Activated T-helper 1 cell treated with anti-CD3 and anti-CD28 coated beads, Interleukin-2, amount 50 U/mL, for 16 hours (primary cell): ENCODE measurements at places on chromosomes 2 and 18.

- no peak for DNase-seq
These were observed 436.5 kb downstream of the RND3 start for GRCh38 chr2:150051004-150051403.

DNA sequence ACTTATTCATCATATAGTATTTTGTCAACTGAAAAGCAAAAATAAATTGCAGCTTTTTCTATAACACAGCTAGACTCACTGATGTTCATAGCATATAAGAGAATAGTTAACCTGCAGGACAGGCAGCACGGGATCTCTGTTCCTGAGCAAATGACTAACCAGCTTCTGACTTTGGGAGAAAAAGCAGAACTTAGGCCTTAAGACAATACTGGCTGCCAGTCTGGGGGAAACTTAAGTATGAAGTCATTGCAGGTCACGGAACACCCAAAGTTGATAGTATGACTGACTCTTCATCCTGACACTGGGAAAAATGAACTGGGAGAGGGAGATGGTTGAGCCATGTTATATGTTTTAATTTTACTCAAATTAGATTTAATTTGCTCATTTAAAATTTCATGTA lies 113.0 kb downstream of the DPP4 start:
- no peak for DNase-seq

DNA sequence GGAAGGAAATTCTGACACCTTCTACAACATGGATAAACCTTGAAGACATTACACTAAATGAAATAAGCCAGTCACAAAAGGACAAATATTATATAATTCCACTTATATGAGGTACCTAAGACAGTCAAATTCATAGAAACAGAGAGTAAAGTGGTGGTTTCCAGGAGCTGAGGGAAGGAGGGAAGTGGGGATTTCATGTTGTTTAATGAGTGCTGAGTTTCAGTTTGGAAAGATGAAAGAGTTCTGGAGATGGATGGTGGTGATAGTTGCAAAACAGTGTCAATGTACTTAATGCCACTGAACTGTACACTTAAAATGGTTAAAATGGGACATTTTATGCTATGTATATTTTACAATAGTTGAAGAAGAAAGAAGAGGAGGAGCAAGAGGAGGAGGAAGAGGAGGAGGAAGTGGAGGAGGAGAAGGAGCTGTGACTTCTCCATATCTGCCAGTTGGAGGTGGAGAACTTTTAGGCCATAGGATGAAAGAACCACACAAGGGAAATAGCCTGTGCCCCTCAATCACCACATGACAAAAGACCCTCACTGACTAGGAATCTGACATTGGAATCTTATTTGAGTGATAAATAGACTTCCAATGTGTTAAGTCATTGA lies 55.3 kb upstream of the LGALSL start:
- no peak for DNase-seq

GRCh38 chr2:151191001-151191400 lies 70.7 kb downstream of the RBM43 start:
- no peak for DNase-seq

DNA sequence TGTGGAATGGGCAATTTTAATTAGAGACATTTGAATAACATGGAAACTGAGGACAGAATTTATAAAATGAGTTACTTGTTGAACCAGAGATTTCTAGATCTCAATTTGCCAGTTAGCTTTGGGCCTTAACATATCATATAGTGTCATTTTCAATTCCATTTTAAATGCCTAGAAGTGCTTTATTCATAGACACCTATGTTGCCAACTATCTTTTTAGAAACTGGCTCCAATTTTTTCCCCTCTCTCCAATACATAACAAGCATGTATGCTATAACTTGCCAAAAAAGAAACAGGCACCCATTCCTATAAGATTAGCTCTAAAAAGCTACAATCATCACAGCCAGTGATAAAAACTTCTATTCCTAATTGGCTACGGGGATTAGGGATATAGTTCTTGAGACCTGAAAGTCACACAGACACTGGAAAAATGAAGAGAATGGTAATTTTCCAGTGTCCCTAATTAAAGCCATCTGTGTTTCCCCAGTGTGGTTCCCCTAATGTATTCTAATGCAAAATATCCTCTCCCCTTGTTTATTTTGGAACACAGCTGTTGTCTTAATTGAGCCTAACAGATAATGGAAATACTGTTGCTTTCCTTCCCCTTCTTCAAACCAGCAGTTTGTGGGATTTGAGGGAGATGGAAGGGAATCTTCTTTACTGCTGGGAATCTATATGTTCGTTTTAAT lies 205.5 kb upstream of the FSHR start:
- DNase-seq: no peak

DNA sequence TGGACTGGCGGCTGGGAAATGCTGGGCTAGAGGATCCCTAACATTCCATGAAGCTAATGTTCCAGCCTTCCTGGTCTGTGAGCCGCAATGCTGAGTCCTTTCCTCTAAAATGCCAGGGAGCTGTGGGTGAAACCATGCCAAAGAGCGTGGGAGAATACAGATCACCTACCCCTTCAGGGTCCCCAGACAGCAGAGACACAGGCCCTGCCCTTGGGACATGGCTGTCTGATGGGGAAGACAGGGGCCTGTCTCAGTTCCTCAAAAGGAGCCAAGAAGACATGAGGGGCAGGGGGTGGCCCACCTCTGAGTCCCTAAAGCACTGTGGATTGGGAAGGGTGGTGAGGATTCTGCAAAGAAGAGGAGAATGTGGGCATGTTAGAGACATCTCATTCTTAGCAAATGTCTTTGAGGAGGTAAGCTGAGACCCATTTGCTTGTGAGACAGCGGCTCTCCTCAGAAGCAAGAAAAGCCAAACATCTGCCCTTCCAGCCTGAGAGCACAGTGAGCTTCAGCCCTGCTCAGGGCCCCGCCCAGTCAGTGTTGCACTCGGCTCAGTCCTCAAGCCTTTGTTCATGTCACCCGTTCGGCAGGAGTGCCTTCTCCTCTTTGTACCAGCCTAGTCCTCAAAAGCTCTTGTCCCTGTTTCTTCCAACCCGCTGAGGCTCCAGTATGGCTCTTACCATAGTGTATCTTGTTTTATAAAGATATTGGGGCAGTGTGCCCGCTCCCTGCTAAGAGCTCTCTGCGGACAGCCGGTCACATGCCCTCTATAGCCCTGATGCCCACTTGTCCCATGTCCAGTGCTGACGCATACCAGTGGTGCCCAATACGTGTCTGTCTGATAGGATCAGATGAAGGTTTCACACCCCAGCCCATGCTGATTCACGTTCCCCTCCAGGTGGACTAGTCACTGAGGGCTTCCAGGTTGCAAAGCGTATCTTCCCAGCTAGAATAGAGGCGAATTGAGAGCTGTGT lies 286.2 kb downstream of the CYP26B1 start:
- no peak for DNase-seq

DNA sequence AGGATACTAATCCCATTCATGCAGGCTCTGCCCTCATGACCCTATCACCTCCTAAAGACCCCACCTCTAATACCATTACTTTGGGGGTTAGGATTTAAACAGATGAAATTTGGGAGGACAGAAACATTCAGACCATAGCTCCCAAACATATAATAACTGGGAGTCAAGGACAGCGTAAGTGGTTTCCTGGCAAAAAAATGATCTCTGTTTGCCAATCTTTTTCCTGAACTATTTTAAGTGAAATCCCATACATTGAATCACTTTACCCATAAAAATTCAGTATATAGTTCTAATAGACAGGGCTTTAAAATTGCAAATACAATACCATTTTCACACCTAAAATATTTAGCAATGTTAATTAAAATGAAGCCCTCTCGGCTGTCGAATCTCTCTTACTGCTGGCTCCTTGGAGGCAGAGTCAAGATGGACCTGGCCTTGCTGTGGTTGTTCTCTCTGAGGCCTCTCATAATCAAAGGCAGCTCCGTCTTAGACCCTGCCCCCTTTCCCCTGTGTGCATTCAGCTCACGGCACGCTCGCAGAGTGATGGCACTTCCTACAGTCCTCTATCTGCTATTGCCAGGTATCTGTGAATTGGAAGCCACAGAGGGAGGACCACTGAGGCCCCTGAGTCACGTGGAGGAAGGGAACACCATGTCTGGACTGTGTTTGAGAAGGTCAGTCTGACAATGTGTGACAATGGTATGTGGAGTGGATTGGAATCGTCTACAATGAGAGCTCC lies 132.3 kb downstream of the UXS1 start:
- DNase-seq: no peak

DNA sequence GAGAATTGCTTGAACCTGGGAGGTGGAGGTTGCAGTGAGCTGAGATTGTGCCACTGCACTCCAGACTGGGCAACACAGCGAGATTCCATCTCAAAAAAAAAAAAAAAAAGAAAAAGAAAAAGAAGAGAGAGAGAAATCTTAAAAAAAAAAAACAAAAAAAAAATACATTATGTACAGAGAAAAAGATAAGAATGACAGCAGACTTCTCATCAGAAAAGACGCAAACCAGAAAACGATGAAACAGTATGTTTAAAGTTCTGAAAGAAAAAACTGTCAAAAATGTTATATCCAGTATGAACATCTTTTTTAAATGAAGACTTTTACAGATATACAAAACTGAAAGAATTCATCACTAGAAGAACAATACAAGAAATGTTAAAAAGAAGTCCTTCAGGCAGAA lies 60.4 kb downstream of the LNPK start:
- no peak for DNase-seq

DNA sequence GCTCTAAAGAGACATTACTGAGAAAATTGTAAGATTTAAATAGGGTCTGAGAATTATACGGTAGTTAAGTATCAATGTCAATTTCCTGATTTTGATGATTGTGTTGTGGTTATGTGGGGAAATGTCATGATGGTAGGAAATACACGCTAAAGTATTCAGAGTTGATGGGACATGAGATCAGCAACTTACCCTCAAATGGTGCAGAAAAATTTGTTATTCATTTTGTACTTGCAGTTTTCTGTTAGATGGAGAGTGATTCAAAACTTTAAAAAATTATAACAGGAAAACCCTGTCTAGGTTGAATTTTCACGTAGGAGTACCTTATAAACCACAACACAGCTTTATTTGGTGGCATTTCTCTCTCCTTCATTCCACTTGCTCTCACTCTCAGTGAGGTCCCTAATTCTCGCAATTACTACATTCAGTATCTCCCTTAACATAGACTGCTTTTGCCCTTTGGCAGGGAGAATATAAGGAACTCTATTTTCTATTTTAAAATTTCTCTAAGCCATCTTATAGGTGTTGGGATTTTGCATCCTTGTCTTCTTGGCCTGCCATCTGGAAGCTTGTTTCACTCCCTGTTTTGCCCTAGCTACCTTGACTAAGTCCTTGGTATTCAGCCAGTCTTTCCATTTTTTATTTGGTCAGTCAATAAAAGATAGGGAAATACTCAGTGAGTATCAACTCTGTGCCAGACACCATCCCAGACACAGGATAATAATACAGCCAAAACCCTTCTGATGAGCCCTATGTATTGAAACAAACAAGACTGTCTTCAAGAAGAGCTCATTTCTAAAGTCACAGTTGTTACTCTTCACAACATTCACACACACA lies 550.6 kb upstream of the ACVR2A start:
- DNase-seq: no peak

- no peak for DNase-seq
These were observed 47.0 kb downstream of the REV1 start for GRCh38 chr2:99442837-99443236.

GRCh38 chr2:188974164-188974563 lies at the start of gene COL3A1:
Gene COL3A1 (plus strand): TSS chr2:188974373. CDS start chr2:188974490, 117 bp downstream.
- DNase-seq: no peak

DNA sequence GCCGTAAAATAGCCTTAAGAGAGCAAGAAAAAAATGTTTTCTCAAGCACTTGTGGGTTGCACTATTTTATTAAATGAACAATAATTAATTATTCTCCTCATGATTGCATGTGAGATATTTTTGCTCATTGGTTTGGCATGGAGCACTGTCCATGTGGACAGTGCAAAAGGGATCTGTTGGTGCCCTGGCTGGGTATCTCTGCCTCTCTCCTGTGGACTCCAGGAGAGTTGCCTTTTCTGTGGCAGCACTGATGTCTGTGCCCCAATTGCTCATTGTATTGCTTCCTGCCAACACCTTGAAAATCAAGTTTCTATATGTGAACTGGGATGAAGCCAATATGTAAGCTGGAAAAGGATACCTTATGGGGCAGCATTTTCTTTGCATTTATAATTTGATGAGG lies 131.7 kb downstream of the SETBP1 start:
- no peak for DNase-seq

GRCh38 chr2:105368759-105369408 lies 30.0 kb downstream of the FHL2 start:
- no peak for DNase-seq

DNA sequence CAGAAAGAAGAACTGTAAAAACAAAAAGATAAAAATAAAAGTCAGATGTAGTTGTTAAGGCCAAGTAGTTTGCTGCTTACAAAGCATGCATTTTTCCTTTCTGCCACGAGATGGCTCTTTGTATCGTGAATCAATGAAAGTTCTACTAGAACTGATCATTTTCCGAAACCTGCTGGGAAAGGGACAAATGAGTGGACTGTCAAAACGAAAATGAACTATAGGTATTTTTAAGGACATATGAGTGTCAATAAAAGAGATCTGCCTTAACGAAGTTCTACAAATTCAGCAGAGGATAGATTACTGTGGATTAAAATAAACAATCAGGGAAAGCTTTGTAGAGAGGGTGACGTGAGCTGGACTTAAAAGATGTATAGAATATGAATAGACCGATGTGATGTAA lies 15.0 kb upstream of the ELOA2 start:
- DNase-seq: no peak

DNA sequence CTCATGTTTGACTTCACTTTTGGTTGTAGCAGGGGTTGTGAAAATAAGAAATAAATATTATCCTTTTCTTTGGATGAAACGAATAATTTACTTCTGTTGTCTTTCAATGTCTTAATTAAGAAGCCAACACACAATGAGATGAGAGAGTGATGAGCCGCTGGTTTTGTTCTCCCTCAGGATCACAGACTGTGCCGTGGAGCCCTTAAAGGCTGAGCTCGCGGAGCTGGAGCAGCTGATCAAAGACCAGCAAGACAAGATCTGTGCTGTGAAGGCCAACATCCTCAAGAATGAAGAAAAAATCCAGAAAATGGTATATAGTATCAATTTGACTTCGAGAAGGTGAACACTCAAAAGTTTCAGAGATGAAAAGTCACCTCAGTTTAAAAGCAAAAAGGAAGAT lies 28.1 kb upstream of the ASB1 start:
- no peak for DNase-seq

- no peak for DNase-seq
These were observed 279.2 kb downstream of the ALPK2 start for GRCh38 chr18:58349650-58350049.

GRCh38 chr18:58407263-58407648 lies 221.6 kb downstream of the ALPK2 start:
- DNase-seq: no peak

- DNase-seq: no peak
These were observed 213.1 kb downstream of the BABAM2 start for GRCh38 chr2:28103611-28104010.

DNA sequence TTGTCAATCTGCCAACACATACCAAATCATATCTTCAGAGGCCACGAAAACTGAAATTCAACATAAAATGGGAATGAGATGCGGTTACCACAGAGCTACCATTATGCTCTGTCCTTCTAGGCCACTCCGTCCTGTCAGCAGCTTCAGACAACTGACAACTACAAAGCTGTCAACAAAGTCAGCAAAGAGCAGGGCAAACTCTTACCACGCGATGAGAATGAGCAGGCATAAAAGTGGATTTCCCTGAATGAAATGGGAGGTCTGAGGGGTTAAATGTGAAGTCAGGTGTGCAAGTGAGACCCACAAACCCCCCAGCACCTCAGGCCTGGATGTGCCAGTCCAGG lies 130.1 kb downstream of the LNPK start:
- DNase-seq: no peak

- no peak for DNase-seq
These were observed 26.6 kb downstream of the GULP1 start for GRCh38 chr2:188318161-188318749.
